ENCODE measurements at places on chromosomes 6 and 20. TPM values are rescaled to one million over a fixed set of nuclear protein-coding genes. Genes with fewer than 3 reads are reported as not detected.

Gene GPX5
- polyA plus RNA-seq: not detected

Gene TNXB
- not detected for polyA plus RNA-seq

Gene MOXD1
- not detected for polyA plus RNA-seq

Gene FAM50B
- 3.0 TPM for polyA plus RNA-seq

Gene NKX2-4
- not detected for polyA plus RNA-seq

Gene SMPDL3A
- 11.9 TPM for polyA plus RNA-seq

Gene SCRT2
- polyA plus RNA-seq: not detected

Gene LAMA5
- polyA plus RNA-seq: not detected

Gene LY86
- 454 TPM for polyA plus RNA-seq

Gene VAPB
- polyA plus RNA-seq: 8.5 TPM

Gene ERGIC3
- polyA plus RNA-seq: 356 TPM

Gene FILIP1
- polyA plus RNA-seq: not detected

GRCh38 chr20:63416631-63417030 lies 55.5 kb upstream of the CHRNA4 start:
- H3K36me3 ChIP-seq: no peaks in the 10 kb centered on the region
- no peak overlapping the region for H3K4me3 ChIP-seq
- no peak overlapping the region for H3K27ac ChIP-seq
- no peaks in the 10 kb centered on the region for H3K4me1 ChIP-seq
- H3K27me3 ChIP-seq: no peaks in the 10 kb centered on the region
- DNase-seq: no peak

GRCh38 chr6:26358511-26358981 lies 6.5 kb upstream of the BTN3A2 start:
- DNase-seq: no peak
- no peak overlapping the region for H3K27ac ChIP-seq
- H3K36me3 ChIP-seq: no peaks in the 10 kb centered on the region

GRCh38 chr6:2868637-2869036 lies 27.0 kb upstream of the SERPINB1 start:
- no peak for DNase-seq
- peaks cover 37% of the 10 kb centered on the region for H3K4me1 ChIP-seq
- H3K27ac ChIP-seq: no peak overlapping the region
- no peak overlapping the region for H3K4me3 ChIP-seq
- no peaks in the 10 kb centered on the region for H3K36me3 ChIP-seq

- H3K27ac ChIP-seq: no peak overlapping the region
- no peak overlapping the region for H3K4me3 ChIP-seq
- DNase-seq: no peak
- H3K4me1 ChIP-seq: no peaks in the 10 kb centered on the region
- no peaks in the 10 kb centered on the region for H3K36me3 ChIP-seq
Measured at GRCh38 chr6:137025786-137026730, 18.7 kb downstream of the IL20RA start.

- no peak overlapping the region for H3K4me3 ChIP-seq
- no peaks in the 10 kb centered on the region for H3K4me1 ChIP-seq
- H3K27ac ChIP-seq: no peak overlapping the region
- no peaks in the 10 kb centered on the region for H3K27me3 ChIP-seq
- H3K36me3 ChIP-seq: no peaks in the 10 kb centered on the region
Measured at GRCh38 chr6:142443532-142443931, 141.7 kb downstream of the ADGRG6 start.

GRCh38 chr20:33322456-33322855 lies 39.4 kb downstream of the BPIFB1 start:
- no peak for DNase-seq
- no peak overlapping the region for H3K4me3 ChIP-seq
- H3K36me3 ChIP-seq: no peaks in the 10 kb centered on the region
- H3K27ac ChIP-seq: no peak overlapping the region
- H3K27me3 ChIP-seq: no peaks in the 10 kb centered on the region

- H3K36me3 ChIP-seq: no peaks in the 10 kb centered on the region
- no peaks in the 10 kb centered on the region for H3K4me1 ChIP-seq
- DNase-seq: no peak
Measured at GRCh38 chr6:163789199-163789810, 374.8 kb downstream of the QKI start.

GRCh38 chr6:44040786-44041185 lies 86.5 kb downstream of the MRPL14 start:
- DNase-seq: no peak
- peaks cover 27% of the 10 kb centered on the region for H3K4me1 ChIP-seq
- H3K4me3 ChIP-seq: no peak overlapping the region
- H3K27me3 ChIP-seq: no peaks in the 10 kb centered on the region

- H3K27me3 ChIP-seq: no peaks in the 10 kb centered on the region
- H3K4me1 ChIP-seq: no peaks in the 10 kb centered on the region
- no peaks in the 10 kb centered on the region for H3K36me3 ChIP-seq
- no peak for DNase-seq
- H3K4me3 ChIP-seq: no peak overlapping the region
Measured at GRCh38 chr20:59468831-59469230, 135.5 kb upstream of the PHACTR3 start.

DNA sequence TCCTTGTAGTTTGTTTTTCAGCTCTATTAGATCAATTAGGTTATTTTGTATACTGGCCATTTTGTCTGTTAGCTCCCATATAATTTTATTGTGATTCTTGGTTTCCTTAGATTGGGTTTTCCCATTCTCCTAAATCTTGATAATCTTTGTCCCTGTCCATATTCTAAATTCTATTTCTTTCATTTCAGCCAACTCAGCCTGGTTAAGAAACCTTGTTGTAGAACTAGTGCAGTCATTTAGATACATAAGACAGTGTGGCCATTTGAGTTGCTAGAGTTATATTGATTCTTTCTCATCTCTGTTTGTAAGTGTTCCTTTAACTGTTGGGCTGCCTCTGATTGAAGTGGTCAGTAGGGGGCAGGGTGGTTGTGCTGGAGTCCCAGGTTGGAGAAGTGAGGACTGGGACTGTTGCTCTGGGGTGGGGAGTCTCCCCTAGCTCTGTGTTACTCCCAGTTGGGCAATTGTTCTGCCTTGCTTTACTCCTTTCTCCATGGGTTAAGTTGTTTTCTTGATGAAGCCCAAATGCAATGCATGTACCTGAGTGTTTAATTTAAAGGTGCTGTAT lies 98.8 kb upstream of the NRN1 start:
- H3K27me3 ChIP-seq: peaks cover 13% of the 10 kb centered on the region
- peak; percentile 32 for DNase-seq
- H3K4me3 ChIP-seq: no peak overlapping the region
- H3K4me1 ChIP-seq: no peaks in the 10 kb centered on the region

GRCh38 chr20:35284992-35285805 lies 627 bp upstream of the EIF6 start:
- no peaks in the 10 kb centered on the region for H3K27me3 ChIP-seq
- H3K4me3 ChIP-seq: peak overlapping the region; percentile 95
- peaks cover 18% of the 10 kb centered on the region for H3K4me1 ChIP-seq
- H3K36me3 ChIP-seq: peaks cover 12% of the 10 kb centered on the region
- no peak for DNase-seq

- H3K27me3 ChIP-seq: no peaks in the 10 kb centered on the region
- peak overlapping the region; percentile 92 for H3K4me3 ChIP-seq
- H3K36me3 ChIP-seq: no peaks in the 10 kb centered on the region
- H3K4me1 ChIP-seq: peaks cover 22% of the 10 kb centered on the region
- H3K27ac ChIP-seq: peak overlapping the region; percentile 75
Measured at GRCh38 chr6:12957321-12958051, 240.9 kb downstream of the PHACTR1 start.

GRCh38 chr6:112086744-112087135 lies 542 bp downstream of the TUBE1 start:
- H3K27me3 ChIP-seq: no peaks in the 10 kb centered on the region
- peak overlapping the region; percentile 87 for H3K4me3 ChIP-seq
- peak overlapping the region; percentile 59 for H3K27ac ChIP-seq
- no peaks in the 10 kb centered on the region for H3K36me3 ChIP-seq
- H3K4me1 ChIP-seq: peaks cover 12% of the 10 kb centered on the region

DNA sequence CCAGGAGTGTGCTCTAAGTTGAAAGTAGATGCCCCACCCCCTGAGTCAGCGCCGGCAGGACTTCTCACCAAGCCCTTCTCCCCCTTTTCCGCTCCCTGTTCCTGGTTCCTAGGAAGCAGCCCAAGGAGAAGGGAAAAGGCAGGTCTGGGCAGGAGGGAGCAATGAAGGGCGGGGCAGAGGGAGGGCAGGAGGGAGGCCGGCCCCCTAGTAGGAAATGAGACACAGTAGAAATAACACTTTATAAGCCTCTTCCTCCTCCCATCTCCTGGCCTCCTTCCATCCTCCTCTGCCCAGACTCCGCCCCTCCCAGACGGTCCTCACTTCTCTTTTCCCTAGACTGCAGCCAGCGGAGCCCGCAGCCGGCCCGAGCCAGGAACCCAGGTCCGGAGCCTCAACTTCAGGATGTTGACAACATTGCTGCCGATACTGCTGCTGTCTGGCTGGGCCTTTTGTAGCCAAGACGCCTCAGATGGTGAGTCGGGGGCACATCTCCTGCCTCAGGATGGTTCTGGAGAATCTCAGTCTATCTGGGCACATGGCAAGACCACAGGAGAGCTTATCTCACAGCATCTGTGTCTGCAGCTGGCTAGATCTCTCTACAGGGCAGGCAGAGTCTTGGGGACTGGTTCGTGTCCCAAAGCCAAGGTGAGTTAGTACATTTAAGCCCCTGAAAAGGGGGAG lies at the start of gene PROCR:
Gene PROCR (plus strand): TSS at position 320 of the 681 bp plus-strand sequence. CDS start 83 bp downstream, at position 403.
- no peaks in the 10 kb centered on the region for H3K27me3 ChIP-seq
- H3K36me3 ChIP-seq: no peaks in the 10 kb centered on the region
- peak within 1 kb of the TSS; percentile 17 for H3K4me3 ChIP-seq

GRCh38 chr6:159217595-159218275 lies 48.5 kb downstream of the FNDC1 start:
- no peaks in the 10 kb centered on the region for H3K27me3 ChIP-seq
- no peak overlapping the region for H3K27ac ChIP-seq
- no peak overlapping the region for H3K4me3 ChIP-seq

GRCh38 chr6:169026175-169026574 lies 227.5 kb downstream of the THBS2 start:
- no peak overlapping the region for H3K4me3 ChIP-seq
- H3K27ac ChIP-seq: no peak overlapping the region
- H3K36me3 ChIP-seq: no peaks in the 10 kb centered on the region
- no peak for DNase-seq
- H3K4me1 ChIP-seq: no peaks in the 10 kb centered on the region
- no peaks in the 10 kb centered on the region for H3K27me3 ChIP-seq

- DNase-seq: no peak
- no peaks in the 10 kb centered on the region for H3K27me3 ChIP-seq
- no peaks in the 10 kb centered on the region for H3K4me1 ChIP-seq
Measured at GRCh38 chr6:168514216-168514615, 73.2 kb downstream of the SMOC2 start.

- H3K36me3 ChIP-seq: no peaks in the 10 kb centered on the region
- H3K4me1 ChIP-seq: peaks cover 30% of the 10 kb centered on the region
- peak; percentile 98 for DNase-seq
- H3K27ac ChIP-seq: no peak overlapping the region
Measured at GRCh38 chr6:11143394-11144371, 32.2 kb upstream of the ERVFRD-1 start.

DNA sequence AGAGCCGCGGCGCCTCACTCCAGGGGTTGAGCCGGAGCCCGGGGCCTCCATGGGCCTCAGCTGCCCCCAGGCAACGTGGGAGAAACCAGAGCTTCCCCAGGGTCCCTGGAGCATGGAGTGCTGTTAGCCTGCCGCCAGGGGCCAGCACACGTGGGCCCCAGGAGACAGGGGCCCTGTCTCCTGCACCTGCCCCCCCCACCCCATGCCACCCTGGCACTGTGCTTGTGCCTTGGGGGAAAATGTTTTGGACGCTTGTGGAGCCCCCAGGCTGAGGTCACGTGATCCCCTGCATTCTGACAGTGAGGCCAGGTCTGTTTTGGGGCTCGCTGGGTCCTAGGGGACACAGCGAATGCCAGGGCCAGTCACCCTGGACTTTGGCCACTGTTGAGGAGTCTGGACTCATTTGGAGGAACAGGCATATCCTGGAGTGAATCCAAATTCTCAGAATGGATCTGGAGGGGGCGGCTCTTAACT lies 30.2 kb upstream of the MPC1 start:
- no peaks in the 10 kb centered on the region for H3K36me3 ChIP-seq
- no peak overlapping the region for H3K27ac ChIP-seq
- no peaks in the 10 kb centered on the region for H3K4me1 ChIP-seq

DNA sequence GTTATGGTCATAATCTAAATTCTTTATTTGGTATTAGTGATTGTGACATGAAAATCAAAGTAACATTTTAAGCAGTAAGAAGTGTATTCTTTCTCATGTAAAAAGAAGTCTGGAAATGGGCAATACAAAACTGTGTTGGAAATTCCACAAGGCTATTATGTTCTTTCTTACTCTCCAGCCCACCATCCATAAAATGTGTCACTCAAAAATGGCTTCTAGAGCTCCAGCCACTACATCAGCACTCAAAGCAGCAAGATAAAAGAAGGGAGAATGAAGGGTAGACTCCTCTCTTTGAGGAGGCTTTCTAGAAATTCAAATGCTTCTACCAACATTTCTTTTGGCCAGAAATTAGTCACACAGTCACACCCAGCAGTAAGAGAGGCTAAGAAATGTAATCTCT lies 18.4 kb downstream of the PDSS2 start:
- no peaks in the 10 kb centered on the region for H3K36me3 ChIP-seq
- H3K27ac ChIP-seq: no peak overlapping the region
- no peak overlapping the region for H3K4me3 ChIP-seq
- no peaks in the 10 kb centered on the region for H3K27me3 ChIP-seq
- no peak for DNase-seq

GRCh38 chr6:16403831-16404230 lies 165.4 kb downstream of the GMPR start:
- no peak overlapping the region for H3K4me3 ChIP-seq
- no peaks in the 10 kb centered on the region for H3K36me3 ChIP-seq
- no peaks in the 10 kb centered on the region for H3K27me3 ChIP-seq

DNA sequence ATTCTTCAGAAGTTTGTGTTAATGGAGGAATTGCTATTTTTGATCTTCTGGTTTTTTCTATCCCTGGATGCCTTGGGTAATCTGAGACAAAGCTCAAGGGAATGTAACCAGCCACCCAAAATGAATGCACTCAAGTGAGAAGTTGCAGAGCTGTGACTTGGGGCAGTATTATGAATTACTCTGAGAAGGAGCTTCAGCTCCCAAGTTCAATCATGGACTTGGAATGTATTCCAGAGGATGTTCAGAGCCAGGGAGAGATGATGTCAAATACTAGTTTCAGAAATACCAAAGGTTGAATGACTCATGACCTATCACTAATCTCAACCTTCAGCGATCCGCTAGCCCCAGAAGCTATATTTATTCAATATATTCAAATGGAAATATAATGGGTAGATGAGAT lies 375.2 kb upstream of the PLCB4 start:
- no peaks in the 10 kb centered on the region for H3K4me1 ChIP-seq
- H3K27ac ChIP-seq: no peak overlapping the region
- DNase-seq: no peak
- H3K27me3 ChIP-seq: no peaks in the 10 kb centered on the region

DNA sequence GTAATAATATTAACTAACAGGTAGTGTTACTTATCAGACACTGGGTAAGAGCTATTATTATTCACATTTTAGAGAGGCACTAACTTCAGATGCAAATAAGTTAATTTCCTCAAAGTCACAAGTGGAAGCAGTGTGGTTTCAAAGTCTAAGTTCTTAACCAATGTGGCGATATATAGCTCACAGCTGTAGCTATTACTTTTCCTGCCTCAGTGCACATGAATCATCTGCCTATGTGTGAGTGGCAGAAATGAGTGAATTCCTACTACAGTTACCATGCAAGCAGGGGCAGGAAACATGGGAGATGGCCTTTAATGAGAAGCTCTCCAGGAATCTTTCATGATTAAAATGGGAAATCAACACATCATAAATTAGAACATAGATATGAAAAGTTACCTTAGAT lies 126.2 kb upstream of the EYA4 start:
- H3K36me3 ChIP-seq: no peaks in the 10 kb centered on the region
- H3K4me3 ChIP-seq: no peak overlapping the region
- H3K27ac ChIP-seq: no peak overlapping the region
- H3K27me3 ChIP-seq: no peaks in the 10 kb centered on the region
- no peak for DNase-seq
- no peaks in the 10 kb centered on the region for H3K4me1 ChIP-seq

- no peak for DNase-seq
- no peak overlapping the region for H3K4me3 ChIP-seq
- peaks cover 7% of the 10 kb centered on the region for H3K4me1 ChIP-seq
- H3K27ac ChIP-seq: no peak overlapping the region
Measured at GRCh38 chr6:56890066-56890465, 64.8 kb upstream of the BEND6 start.

Measured in CD14-positive monocyte (primary cell).